HT1080 (cell line): ENCODE measurements at places on chromosomes 7 and 10. TPM values are rescaled to one million over a fixed set of nuclear protein-coding genes. Genes with fewer than 3 reads are reported as not detected.

The PDE1C gene
- total RNA-seq, result 0.53 and 1.3 TPM in 2 replicates

The POLR2J2 gene
- 1.5 and 1.6 TPM in 2 replicates for total RNA-seq

The SPDYE18 gene
- not detected in 2 replicates for total RNA-seq

The KCNIP2 gene
- 1.2 TPM in 1 of 2 replicates, not detected in the other for total RNA-seq

The PHYHIPL gene
- total RNA-seq, result not detected in 2 replicates

The GPR26 gene
- total RNA-seq, result not detected in 2 replicates

The RET gene
- total RNA-seq, result 0.03 and 0.06 TPM in 2 replicates

The OR6V1 gene
- total RNA-seq, result not detected in 2 replicates

The AS3MT gene
- 0.14 TPM in 1 of 2 replicates, not detected in the other for total RNA-seq

The NUTM2B gene
- 0.03 TPM in 1 of 2 replicates, not detected in the other for total RNA-seq

The HOXA2 gene
- total RNA-seq, result not detected in 2 replicates

The SLC16A9 gene
- total RNA-seq, result 0.73 and 1.2 TPM in 2 replicates

The SLC26A3 gene
- not detected in 2 replicates for total RNA-seq

The ADRA2A gene
- 0.20 and 0.23 TPM in 2 replicates for total RNA-seq

The CALML3 gene
- not detected in 2 replicates for total RNA-seq

The TMEM184A gene
- 1.1 and 1.5 TPM in 2 replicates for total RNA-seq

The SPDYE6 gene
- total RNA-seq, result not detected in 2 replicates

The ITIH5 gene
- not detected in 2 replicates for total RNA-seq

The MIOS gene
- total RNA-seq, result 24.0 and 25.9 TPM in 2 replicates

The IKZF1 gene
- total RNA-seq, result not detected in 2 replicates

The ADIRF gene
- total RNA-seq, result 0.77 and 1.2 TPM in 2 replicates

The C10orf67 gene
- total RNA-seq, result 0.10 and 0.50 TPM in 2 replicates

The SPAM1 gene
- total RNA-seq, result not detected in 2 replicates

The LIPJ gene
- not detected in 2 replicates for total RNA-seq

The NRP1 gene
- 219 and 281 TPM in 2 replicates for total RNA-seq

The ERVW-1 gene
- total RNA-seq, result not detected in 2 replicates

The KLF14 gene
- 0.16 and 0.20 TPM in 2 replicates for total RNA-seq

The LSM5 gene
- total RNA-seq, result 50.0 and 87.2 TPM in 2 replicates

The PAX2 gene
- not detected in 2 replicates for total RNA-seq

The SCART1 gene
- 0.80 and 1.3 TPM in 2 replicates for total RNA-seq

The KEL gene
- total RNA-seq, result not detected in 2 replicates

The SLC16A12 gene
- total RNA-seq, result 0.20 and 0.26 TPM in 2 replicates

The CRPPA gene
- total RNA-seq, result 0.74 and 1.4 TPM in 2 replicates

The EGR2 gene
- total RNA-seq, result not detected in 2 replicates

The OR2A5 gene
- total RNA-seq, result not detected in 2 replicates

The TBX20 gene
- 0.57 and 0.74 TPM in 2 replicates for total RNA-seq

The MNX1 gene
- 0.37 TPM in 1 of 2 replicates, not detected in the other for total RNA-seq

The FAS gene
- total RNA-seq, result 26.6 and 29.9 TPM in 2 replicates

The C10orf88 gene
- total RNA-seq, result 8.1 and 9.4 TPM in 2 replicates

The MBL2 gene
- not detected in 2 replicates for total RNA-seq
